ENCODE measurements at places on chromosomes 5 and 9.

- DNase-seq, result no peak
Observed at GRCh38 chr9:126383406-126384046, 56.9 kb downstream of the MVB12B start.

DNA sequence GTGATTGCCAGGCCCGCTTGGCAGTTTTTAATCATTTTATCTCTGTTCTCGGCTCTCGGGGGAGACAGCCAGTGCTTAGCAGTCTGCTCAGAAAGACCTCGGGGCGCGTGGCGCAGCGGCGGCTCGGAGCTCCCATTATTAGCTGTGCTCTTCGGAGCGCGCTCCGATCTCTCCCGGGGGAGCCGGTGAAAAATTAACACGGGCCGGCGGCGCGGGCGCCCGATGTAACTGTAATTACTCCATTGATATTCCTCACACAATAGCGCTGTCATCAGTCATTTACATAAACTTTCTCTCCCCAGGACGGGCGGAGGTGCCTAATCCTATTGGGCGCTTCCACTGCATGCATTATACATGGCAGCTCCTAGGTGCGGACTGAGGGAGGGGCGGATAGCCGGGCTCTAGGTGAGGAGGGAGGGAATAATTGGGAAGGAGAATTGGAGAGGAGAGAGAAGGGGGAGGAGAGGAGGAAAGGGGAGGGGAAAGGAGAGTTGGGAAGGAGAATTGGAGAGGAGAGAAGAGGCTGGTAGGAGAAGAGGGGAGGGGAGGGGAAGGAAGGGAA, 24.9 kb downstream of the LMX1B start:
- DNase-seq, result no peak

DNA sequence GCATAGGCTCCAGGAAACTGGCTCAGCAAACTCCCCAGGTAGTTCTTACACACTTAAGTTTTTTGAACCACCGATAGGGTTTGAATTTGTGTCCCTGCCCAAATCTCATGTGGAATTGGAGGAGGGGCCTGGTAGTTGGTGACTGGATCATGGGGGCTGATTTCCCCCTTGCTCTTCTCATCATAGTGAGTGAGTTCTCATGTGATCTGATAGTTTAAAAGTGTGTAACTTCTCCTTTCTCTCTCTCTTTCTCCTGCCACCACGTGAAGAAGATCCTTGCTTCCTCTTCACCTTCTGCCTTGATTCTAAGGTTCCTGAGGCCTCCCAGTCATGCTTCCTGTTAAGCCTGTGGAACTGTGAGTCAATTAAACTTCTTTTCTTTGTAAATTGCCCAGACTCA, 22.4 kb upstream of the HACD4 start:
- DNase-seq, result no peak

DNA sequence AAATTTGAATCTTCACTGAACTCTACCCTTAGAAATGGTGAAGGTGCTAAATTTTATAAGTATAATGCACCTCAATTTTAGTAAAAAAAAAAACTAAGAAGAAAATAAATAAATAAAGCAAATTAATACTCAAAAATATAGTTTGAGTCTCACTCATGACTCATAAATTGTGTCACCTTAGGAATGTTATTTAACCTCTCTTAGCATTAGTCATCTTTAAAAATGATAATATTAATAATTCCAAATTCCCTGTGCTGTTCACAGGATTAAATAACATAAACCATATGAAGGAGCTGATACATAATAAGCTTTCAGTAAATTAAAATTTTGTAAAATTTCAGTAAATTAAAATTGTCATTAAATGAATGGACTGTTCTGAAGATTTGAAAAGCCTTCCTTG, 339.8 kb upstream of the RGMB start:
- no peak for DNase-seq

GRCh38 chr5:175824676-175825075, 46.7 kb upstream of the CPLX2 start:
- DNase-seq, result no peak
